Activated naive CD4-positive, alpha-beta T cell treated with Interleukin-2 at 50 U/mL for 16 hours (primary cell): ENCODE measurements at places on chromosomes 1 and 21.

DNA sequence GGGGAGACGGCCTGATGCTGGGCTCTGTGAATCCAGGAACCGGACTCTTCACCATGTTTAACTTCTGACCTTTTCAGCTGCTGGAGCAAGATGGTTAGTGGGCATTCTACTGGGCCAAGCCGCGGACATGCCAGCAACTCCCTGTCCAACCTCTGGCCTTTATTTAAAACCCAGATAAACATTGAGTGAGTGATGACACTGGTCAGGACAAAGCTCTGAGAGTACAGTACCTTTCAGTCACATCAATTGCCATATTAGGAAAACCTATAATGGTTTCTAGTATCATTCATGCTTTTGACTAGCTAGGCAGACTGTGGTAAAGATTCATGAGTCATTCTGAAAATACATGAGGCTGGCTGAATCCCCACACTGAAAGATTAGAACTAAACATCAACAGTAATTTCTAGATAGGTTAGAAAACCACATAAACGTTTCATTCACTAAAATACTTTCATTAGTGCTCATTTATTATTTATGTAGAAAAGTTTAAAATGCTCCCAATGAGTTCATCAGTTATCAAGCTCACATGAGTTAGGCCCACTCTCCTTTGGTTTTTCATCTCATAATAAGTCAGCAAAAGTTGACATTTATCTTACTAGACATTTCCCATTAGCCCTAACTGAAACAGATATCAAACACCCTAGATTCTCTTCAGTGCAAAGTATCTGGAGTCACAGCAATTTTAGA is 7.1 kb upstream of the ACTA1 start:
- no peak for DNase-seq

- DNase-seq, result no peak
Measured at GRCh38 chr1:168585937-168586336, 9.5 kb downstream of the XCL1 start.

DNA sequence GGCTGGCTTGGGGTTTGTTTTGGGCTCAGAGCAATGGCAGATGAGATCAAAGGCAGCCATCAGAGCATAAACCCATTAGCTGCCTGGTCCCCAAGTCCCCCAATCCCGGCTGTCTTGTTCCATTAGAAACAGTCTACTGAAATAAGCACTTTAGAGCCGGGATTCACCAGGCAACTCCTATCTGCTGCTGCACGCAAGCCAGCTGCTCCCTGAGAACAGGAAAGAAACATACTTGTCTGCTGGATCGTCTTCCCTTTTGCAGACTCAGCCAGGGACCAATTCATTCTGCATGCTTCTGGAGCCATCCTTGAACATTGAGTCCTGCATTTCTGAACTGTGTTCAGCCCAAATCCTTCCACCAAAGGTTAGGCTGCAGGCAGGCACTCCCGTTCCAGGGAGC is 21.8 kb downstream of the RXRG start:
- no peak for DNase-seq

DNA sequence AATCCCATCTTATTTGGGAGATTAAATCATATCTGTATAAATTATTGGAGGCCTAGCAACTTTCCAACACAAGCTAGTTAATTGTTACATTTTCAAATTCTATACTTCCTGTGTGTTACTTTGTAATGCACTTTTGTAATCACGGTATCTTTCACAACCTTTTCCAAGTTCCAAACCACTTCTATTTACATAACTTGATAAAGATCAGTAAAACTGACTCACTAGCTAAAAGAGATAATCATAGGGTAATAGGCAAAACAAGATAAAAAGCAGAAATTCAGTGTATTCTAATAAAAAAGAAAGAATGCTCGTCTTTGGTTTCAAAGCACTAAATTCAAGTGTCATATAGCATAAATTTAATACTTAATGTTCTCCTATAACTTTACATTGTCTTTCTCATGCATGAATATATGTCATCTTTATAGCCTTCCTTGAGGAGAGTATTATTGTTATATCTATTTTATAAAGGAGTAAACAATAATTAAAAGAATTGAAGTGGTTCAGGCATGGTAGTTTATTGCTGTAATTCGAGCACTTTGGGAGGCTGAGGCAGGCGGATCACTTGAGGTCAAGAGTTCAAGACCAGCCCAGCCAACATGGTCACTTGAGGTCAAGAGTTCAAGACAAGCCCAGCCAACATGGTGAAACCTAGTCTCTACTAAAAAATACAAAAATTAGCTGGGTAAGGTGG is 66.4 kb downstream of the RGS13 start:
- DNase-seq, result no peak

DNA sequence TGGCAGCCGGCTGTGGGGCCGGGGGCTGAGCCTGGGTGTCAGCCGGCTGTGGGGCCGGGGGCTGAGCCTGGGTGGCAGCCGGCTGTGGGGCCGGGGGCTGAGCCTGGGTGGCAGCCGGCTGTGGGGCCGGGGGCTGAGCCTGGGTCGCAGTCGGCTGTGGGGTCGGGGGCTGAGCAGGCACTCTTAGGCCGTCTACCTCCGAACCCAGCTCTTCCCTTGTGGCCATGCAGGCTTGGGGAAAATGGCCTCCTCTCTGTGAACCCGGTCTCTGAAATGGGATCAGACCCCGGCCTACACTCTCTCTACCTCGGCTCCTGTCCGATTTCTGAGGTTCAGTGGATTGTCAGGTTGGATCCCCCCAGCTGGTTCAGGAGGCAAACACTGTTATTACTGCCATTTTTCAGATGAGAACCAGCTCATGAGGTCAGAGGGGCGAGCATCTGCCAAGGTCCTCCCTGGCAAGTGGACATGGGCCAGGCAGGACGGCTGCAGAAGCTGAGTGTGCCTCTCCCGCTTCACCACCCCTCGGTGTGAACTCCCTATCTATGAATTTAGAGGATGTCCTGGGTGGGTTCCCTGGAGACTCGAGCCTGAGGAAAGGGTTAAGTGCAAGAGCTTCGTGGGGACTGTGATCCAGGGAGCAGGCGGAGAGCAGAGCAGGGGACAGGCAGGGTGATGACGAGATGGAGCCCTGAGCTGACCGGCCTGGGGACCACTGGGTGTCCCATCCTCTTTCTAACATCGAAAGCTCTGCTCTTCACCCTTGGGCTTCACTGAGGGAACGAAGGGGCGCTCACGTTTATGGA is 10.9 kb upstream of the COL18A1 start:
- no peak for DNase-seq

- DNase-seq, result no peak
Measured at GRCh38 chr1:116284819-116285390, 88.1 kb upstream of the ATP1A1 start.

- DNase-seq, result no peak
Measured at GRCh38 chr1:247445526-247446356, 12.2 kb downstream of the OR2B11 start.

DNA sequence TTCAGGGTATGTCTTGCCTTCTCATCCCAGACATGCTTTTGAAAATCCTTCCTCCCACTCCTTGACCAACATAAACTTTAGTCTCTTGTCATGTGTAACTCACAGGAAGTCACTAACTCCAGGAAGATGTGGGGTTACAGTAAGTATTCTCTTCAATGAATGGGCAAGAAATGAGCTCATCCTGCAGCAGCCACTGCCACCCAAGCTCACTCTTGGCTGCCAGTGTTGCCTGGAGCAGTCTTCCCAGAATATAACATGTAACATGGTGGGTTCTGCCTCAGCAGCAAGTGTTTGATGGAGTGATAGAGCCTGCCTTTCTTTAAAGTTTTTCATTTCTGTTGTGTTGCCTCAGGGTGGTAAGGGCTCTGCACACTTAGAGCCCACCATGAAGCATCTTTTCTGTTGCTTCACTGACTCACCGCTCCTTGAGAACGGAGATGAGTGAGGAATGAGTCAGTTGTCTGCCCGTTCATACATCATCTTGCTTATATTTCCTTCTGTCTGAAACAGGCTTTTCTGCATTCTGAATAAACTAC is 187.0 kb downstream of the TPR start:
- no peak for DNase-seq

- no peak for DNase-seq
Measured at GRCh38 chr21:26055841-26056264, 114.7 kb downstream of the APP start.
